Esophagus squamous epithelium (tissue), 5 donors: ENCODE measurements at places on chromosomes 16 and 17.

GRCh38 chr17:14091367-14091766 lies 22.1 kb downstream of the COX10 start:
- no peaks in the 10 kb centered on the region for H3K4me1 ChIP-seq
- DNase-seq, result no peak
- no peaks in the 10 kb centered on the region for H3K36me3 ChIP-seq
- H3K27ac ChIP-seq, result no peak overlapping the region
- H3K27me3 ChIP-seq, result no peaks in the 10 kb centered on the region

- no peaks in the 10 kb centered on the region for H3K27me3 ChIP-seq
- no peak overlapping the region for H3K4me3 ChIP-seq
- H3K27ac ChIP-seq, result no peak overlapping the region
Observed at GRCh38 chr16:67091906-67092566, 17.7 kb upstream of the PHAF1 start.

GRCh38 chr17:17732892-17733670 lies 51.8 kb downstream of the RAI1 start:
- H3K27me3 ChIP-seq, result no peaks in the 10 kb centered on the region
- H3K27ac ChIP-seq, result peak overlapping the region; percentile 84
- no peak overlapping the region for H3K4me3 ChIP-seq

GRCh38 chr16:3356118-3356517 lies 429 bp downstream of the OR2C1 start:
- no peak overlapping the region for H3K4me3 ChIP-seq
- DNase-seq, result no peak
- H3K27me3 ChIP-seq, result no peaks in the 10 kb centered on the region
- no peaks in the 10 kb centered on the region for H3K36me3 ChIP-seq

GRCh38 chr17:55587608-55588139 lies 76.4 kb upstream of the SMIM36 start:
- H3K4me3 ChIP-seq, result no peak overlapping the region
- DNase-seq, result no peak
- H3K4me1 ChIP-seq, result peaks cover 6% of the 10 kb centered on the region
- H3K36me3 ChIP-seq, result no peaks in the 10 kb centered on the region
- no peaks in the 10 kb centered on the region for H3K27me3 ChIP-seq

DNA sequence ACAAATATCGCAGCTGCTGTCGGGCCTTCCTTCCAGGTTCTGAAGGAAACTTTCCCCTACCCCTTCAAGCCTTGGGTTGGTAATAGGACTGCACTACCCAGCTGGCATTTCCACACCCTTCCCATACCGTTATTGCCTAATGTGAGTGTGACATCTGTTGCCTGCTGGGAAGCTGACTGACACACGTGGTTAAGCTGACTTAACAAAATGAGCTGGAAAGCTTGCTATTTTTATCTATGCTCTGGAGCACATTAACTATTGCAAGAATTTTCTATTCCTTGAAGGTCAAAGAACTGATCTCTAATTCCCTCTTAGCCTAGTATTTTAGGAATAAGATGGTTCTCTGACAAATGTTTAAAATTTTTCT lies 79.5 kb downstream of the PMP22 start:
- no peaks in the 10 kb centered on the region for H3K4me1 ChIP-seq
- no peaks in the 10 kb centered on the region for H3K36me3 ChIP-seq
- no peak overlapping the region for H3K27ac ChIP-seq
- DNase-seq, result no peak
